ENCODE measurements at places on chromosomes 1 and 21. TPM values are rescaled to one million over a fixed set of nuclear protein-coding genes. Genes with fewer than 3 reads are reported as not detected.

S100A9 gene
- not detected for total RNA-seq

DR1 gene
- 51.2 TPM for total RNA-seq

SPATC1L gene
- 14.6 TPM for total RNA-seq

LRRC7 gene
- total RNA-seq = under 0.01 TPM

POU3F1 gene
- total RNA-seq = 0.17 TPM

MRPS6 gene
- total RNA-seq = 12.6 TPM

OR10J1 gene
- total RNA-seq = not detected

TMEM269 gene
- 0.15 TPM for total RNA-seq

C4BPA gene
- total RNA-seq = not detected

CRP gene
- total RNA-seq = not detected

ADGRL4 gene
- total RNA-seq = 6.9 TPM

Measured in smooth muscle cell of trachea (primary cell).